ENCODE measurements at places on chromosomes 7 and 10.

DNA sequence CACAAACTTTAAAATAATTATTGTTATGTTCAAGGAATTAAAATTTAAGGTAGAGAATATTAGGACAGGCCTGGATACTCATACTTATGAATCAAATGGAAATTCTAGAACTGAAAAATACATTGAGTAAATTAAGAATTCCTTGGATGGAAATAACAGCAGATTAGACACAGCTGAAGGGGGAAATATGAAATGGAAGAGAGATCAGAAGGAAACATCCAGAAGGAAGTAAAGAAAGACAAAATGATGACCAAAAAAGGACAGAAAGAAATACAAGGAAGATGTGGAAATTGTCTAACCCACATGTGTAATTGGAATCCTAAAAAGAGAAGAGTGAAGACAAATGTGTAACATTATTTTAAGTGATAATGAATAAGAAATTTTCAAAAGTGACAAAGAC, 128.9 kb downstream of the ATRNL1 start:
- DNase-seq: no peak

DNA sequence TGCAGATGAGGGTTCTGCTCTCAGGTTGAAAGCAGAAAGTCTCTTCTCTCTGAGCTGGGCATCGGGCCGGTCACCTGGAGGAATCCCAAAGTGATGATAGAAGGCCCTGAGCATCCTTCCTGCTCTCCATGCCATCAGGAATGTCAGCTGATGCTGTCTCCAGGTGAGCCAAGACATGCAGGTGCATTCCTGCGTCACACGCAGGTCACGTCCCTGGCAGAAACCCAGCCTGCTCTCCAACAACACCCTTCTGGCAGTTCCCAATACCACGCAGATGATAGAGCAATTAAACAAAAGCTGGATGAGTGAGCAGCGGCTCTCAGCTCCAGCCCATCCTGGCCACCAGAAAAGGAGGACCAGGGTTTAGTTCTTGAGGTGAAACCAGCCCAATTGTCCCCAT, 6.9 kb upstream of the WIPI2 start:
- no peak for DNase-seq

- peak; percentile 23 for DNase-seq
These were observed at the start of gene IFIT2 for GRCh38 chr10:89301721-89302445. TSS of gene IFIT2 (plus strand) at chr10:89302046. CDS start at chr10:89302124, 78 bp downstream.

GRCh38 chr10:12348870-12349628, at the start of gene CAMK1D:
TSS of gene CAMK1D (plus strand) at chr10:12349547.
- peak; percentile 91 for DNase-seq

DNA sequence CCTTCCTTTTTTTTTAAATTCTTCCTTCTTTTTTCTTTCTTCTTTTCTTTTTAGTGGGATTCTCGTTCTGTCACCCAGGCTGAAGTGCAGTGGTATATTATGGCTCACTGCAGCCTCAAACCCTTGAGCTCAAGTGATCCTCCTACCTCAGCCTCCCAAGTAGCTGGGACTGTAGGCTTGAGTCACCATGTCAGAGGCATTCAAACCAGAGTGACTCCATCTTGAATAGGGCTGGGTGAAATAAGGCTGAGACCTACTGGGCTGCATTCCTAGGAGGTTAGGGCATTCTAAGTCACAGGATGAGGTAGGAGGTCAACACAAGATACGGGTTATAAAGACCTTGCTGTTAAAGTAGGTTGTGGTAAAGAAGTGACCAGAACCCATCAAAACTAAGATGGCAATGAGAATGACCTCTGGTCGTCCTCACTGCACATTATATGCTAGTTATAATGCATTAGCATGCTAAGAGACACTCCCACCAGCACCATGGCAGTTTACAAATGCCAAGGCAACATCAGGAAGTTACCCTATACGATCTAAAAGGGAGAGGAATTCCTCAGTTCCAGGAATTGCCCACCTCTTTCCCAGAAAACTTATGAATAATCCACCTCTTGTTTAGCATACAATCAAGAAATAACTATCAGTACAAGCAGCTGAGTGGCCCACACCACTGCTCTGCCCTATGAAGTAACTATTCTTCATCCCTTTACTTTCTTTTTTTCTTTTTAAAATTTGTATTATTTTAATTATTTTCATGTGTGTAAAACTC, 99.0 kb upstream of the ITGB1 start:
- DNase-seq: no peak

All from CD4-positive, alpha-beta T cell (primary cell).